NCI-H2081 (cell line): ENCODE measurements at places on chromosomes 2 and 18.

- DNase-seq = no peak
These were observed 97.2 kb upstream of the TSPYL6 start for GRCh38 chr2:54353216-54353615.

- no peak for DNase-seq
These were observed 31.0 kb downstream of the CFAP36 start for GRCh38 chr2:55550368-55551102.

GRCh38 chr18:42155024-42155423 is 200.0 kb downstream of the PIK3C3 start:
- no peak for DNase-seq

DNA sequence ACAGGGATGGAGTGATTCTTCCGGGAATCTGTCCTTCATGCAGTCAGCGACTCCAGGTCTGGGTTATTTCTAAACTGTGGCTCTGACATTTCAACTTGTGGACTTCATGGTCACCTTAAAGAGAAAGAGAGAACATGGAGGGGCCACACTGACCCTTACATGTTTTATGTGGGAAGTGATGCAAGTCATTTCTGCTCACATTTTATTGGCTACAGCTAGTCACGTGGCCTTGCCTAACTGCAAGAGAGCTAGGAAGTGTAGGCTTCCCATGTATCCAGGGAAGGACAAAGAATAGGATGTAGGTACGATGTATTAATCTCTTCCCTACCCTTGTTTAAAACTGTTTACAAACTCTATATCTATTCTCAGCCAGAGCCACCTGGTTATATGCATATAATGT is 30.3 kb upstream of the AFTPH start:
- peak; percentile 84 for DNase-seq

- no peak for DNase-seq
These were observed 436.1 kb downstream of the LRRTM4 start for GRCh38 chr2:77086051-77086450.

- DNase-seq = no peak
These were observed 13.5 kb upstream of the CALCRL start for GRCh38 chr2:187461294-187462261.

DNA sequence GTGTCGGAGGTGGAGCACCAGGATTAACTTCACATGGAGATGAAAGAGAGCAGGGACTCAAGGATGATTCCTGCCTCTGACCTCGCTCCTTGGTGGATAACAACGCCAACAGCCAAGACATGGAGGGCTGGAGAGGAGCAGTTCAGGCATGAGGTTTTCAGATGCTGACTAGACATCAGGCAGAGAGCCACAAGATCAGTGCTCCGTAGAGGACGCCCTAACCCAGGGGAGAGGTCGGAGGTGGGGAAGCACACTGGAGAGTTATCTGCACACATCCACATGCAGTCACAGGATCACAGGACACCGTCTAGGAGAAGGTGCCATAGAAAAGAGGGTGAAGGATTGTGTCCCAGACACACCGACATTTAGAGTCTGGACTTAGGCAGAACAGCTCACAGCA is 344.3 kb downstream of the EIPR1 start:
- DNase-seq = no peak

- DNase-seq = no peak
These were observed 37.2 kb upstream of the NEMP2 start for GRCh38 chr2:190571686-190572085.

DNA sequence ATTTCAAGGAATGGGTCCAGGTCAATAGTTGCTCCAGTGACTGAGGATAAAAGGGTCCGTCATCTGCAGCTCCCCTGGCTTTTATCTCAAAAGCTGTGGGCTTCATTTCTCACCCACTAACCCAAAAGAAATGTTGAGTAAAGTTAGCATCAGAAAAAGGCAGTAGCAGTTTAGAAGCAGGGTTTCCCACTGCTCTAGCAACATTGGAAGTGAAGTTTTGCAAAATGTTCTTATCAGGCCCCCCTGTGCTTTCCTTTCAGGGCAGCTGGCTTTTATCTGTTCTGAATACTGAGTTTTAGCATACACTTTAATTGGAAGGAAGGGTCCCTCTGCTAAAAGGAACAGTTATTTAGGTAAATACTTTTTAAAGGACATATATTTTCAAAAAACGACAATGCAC is 296.2 kb upstream of the RAB12 start:
- DNase-seq = no peak

- no peak for DNase-seq
These were observed 62.0 kb downstream of the GLI2 start for GRCh38 chr2:120797421-120798221.
